ENCODE measurements at places on chromosomes 1 and 21. TPM values are rescaled to one million over a fixed set of nuclear protein-coding genes. Genes with fewer than 3 reads are reported as not detected.

- no peak for DNase-seq
Observed at GRCh38 chr1:227489572-227489971, 73.8 kb upstream of the ZNF678 start.

DNA sequence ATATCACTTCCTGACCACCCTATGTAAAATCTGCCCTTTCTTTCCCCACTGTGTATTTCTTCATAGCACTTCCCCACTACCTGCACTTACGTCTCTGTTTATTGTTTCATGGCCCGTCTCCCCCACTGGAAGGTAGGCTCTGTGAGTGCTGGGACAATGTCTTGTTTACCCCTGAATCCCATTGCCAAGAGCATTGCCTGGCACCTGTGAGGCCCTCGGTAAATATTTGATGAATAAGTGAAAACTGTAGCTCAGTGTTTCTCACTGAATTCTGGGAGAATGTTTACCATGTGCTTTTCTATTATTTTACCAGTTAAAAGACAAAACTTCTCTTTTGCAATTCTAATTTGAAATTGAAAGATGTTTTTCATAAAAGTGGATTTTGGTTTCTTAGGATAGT is 11.8 kb downstream of the NFASC start:
- no peak for DNase-seq

- no peak for DNase-seq
Observed at GRCh38 chr1:90957497-90957896, 64.3 kb downstream of the ZNF644 start.

Gene ILDR2
- total RNA-seq = 0.50 TPM

DNA sequence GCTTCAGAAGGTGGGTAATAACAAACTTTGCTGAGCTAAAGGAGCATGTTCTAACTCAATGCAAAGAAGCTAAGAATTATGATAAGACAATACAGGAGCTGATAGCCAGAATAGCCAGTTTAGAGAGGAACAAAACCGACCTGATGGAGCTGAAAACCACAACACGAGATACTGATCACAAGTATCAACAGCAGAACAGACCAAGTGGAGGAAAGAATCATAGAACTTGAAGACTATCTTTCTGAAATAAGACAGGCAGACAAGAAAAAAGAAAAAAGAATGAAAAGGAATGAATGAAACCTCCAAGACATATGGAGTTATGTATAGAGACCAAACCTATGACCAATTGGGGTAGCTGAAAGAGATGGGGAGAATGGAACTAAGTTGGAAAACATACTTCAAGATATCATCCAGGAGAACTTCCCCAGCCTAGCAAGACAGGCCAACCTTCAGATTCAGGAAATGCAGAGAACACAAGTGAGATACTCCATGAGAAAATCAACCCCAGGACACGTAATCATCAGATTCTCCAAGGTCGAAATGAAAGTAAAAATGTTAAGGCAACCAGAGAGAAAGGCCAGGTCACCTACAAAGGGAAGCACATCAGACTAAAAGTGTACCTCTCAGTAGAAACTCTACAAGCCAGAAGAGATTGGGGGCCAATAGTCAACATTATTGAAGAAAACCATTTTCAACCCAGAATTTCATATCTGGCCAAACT is 20.5 kb downstream of the CD84 start:
- no peak for DNase-seq

Gene CRNN
- not detected for total RNA-seq

- no peak for DNase-seq
Observed at GRCh38 chr1:40664167-40664537, 1.3 kb downstream of the RIMS3 start.

- no peak for DNase-seq
Observed at GRCh38 chr1:156836041-156836654, 19.5 kb upstream of the SH2D2A start.

GRCh38 chr1:15128520-15129313 is 24.8 kb upstream of the TMEM51 start:
- peak; percentile 44 for DNase-seq

DNA sequence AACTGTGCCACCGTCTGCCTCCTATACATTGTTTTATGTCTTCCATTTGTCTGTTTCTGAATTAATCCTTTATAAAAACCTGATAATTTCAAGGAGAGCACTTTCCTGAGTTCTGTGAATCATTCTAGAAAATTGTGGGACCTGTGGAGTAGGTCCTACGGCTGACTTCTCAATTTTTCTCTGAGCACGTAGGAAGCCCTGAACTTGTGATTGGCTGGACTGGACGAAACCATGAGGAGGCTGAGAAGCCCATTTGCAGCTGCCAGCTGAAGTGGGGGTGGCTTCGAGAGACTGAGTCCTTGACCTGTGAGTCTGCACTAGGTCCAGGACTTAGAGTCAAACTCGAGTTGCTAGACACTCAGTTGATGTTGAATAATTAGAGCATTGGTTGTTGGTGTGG is 277.1 kb upstream of the NCAM2 start:
- DNase-seq = no peak

GRCh38 chr1:214934045-214934444 is 148.5 kb upstream of the KCNK2 start:
- DNase-seq = no peak

Gene RIIAD1
- not detected for total RNA-seq

Gene FAM163A
- 0.22 TPM for total RNA-seq

Gene TMEM52
- total RNA-seq = 1.9 TPM

DNA sequence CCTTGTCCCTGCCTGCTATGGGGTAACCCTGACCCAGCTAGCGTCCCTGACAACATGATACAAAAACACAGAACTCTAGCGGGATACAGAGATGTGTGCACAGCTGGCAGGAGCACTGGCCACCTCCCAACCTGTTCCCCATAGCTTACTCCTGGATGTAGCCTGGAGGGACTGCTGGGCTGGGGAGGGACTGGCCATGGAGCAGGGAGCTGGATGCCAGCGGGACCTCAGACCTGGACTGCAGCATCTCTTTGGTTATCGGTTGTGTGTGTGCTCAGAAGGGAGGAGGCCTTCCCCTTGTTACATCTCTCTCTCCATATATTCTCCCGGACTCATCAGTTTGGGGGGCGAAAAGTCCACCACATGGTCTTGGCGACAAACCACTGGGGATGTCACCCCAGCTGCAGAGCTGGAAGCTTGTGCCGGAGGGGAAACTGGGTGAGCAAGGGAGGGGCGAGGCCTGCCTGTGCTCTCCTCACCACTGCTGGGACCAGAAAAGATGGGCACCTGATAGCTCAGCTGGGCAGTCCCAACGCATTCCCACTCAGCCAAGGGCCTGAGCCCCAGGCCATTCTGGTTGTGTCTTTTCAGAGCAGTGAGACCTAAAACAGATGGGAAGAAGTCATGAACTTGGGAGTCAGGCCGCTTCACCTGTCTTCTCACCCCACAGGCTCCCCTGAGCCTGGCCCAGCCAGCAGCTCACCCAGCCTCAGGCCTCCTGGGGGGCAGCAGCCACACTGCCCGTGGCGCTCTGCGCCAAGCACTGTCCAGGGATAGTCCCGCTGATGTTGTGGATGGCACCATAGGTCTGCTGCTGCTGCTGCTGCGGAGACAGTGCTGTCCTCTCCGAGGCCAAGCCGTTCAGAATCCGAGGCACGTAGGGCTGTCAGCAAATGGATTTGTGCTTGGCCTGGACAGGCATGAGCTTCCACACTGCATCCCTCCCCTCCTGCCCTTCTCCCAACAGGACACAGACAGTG is 35.6 kb downstream of the TMEM63A start:
- DNase-seq = no peak

Gene PLA2G5
- total RNA-seq = not detected

- DNase-seq = no peak
Observed at GRCh38 chr21:34204481-34205439, 131.4 kb downstream of the MRPS6 start.

Gene PLA2G4A
- total RNA-seq = not detected

GRCh38 chr1:227355542-227356245 is 37.4 kb upstream of the CDC42BPA start:
- no peak for DNase-seq

GRCh38 chr1:208835097-208835463 is 590.9 kb upstream of the PLXNA2 start:
- no peak for DNase-seq

Gene NES
- not detected for total RNA-seq

GRCh38 chr21:40099809-40100208 is 232.6 kb downstream of the PCP4 start:
- DNase-seq = no peak

- no peak for DNase-seq
Observed at GRCh38 chr1:51671527-51672325, 54.8 kb downstream of the OSBPL9 start.

Gene LDLRAD2
- not detected for total RNA-seq

GRCh38 chr1:171231326-171231725 is 17.0 kb upstream of the FMO1 start:
- DNase-seq = no peak

DNA sequence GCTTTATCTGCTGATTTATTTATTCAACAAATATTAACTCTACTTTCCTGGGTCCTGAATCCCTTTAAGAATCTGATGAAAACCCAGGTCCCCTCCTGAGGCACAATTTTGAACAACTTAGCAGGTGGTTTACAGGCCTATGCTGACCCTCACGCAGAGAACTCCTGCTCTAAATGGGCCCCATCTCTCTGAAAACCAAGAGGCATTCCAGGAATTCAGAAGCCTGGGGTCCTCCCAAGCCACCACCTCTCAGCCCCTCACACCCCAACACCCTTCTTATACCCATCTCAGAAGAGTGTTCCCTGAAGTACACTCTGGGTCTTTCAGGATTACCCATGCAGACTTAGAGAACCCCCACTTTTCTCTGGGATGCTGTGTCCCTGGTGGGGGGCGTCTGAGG is 34.5 kb downstream of the LHX4 start:
- no peak for DNase-seq

DNA sequence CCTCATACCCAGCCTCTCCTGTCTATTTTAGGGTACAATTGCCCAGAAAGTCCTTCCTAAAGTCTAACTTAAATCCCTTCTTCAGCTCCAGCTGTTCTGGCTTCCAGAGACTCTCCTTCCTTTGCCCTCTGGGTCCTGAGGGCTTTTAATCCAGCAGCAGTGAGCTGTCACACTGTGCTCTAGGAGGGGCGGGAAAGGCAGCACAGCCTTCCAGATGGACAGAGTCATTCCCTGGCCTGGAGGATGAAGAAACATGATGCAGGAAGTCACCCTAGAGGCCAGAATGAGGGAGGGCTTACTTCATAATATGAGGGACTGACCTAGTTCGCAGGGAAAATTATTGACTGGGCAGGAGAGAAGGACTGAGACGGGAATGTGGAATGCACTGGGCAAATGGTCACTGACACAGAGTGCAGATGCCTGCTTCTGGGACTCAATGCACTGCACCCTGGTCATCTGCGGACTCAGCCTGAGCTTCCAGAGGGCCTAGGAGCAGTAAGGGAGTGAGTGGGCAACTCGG is 1.3 kb downstream of the SH2D2A start:
- peak; percentile 46 for DNase-seq

DNA sequence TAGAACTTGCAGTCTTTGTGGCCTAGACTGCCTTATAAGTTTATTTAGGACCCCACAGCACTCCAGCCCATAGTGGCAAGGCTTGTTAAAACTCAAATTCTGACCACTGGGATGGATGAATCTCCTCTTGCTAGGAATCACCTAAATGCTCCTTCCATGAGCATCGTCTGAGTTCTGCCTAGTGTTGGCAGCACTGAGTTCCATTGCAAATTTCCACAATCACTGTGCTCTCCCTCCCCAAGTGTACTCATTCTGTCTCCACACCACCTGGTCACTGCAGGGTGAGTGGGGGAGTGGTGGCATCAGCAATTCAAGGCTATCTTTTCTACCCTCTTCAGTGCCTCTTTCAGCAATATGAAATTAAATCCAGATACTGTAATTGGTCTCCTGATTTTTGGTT is 46.7 kb upstream of the PTBP2 start:
- DNase-seq = no peak

DNA sequence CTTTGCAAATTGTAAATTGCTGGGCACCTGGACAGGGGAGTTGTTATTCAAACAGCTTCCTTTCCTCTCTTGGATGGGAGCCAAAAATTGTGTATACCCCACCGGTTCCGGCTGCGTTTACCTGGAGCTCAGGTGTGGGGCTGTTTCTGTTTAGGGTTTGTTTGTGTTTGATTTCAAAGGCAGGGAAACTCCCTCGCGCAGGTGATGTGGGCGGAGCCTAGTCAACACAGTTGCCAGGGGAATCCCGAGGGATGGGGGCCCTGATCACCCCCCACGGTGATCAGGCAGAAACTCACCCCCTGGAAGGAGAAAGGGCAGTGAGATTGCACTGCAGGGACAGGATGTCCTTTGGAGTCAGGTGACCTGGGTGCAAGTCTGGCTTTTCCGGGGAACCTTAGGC is 28.3 kb downstream of the CDCP2 start:
- no peak for DNase-seq

All from CD8-positive, alpha-beta T cell (primary cell).